ENCODE measurements at places on chromosomes 7 and 10.

GRCh38 chr7:81833401-81833800 lies 63.6 kb upstream of the HGF start:
- DNase-seq: no peak

GRCh38 chr10:125226005-125226404 lies 65.6 kb upstream of the CTBP2 start:
- no peak for DNase-seq

- no peak for DNase-seq
These were observed 13.0 kb downstream of the HNRNPA2B1 start for GRCh38 chr7:26187380-26188205.

DNA sequence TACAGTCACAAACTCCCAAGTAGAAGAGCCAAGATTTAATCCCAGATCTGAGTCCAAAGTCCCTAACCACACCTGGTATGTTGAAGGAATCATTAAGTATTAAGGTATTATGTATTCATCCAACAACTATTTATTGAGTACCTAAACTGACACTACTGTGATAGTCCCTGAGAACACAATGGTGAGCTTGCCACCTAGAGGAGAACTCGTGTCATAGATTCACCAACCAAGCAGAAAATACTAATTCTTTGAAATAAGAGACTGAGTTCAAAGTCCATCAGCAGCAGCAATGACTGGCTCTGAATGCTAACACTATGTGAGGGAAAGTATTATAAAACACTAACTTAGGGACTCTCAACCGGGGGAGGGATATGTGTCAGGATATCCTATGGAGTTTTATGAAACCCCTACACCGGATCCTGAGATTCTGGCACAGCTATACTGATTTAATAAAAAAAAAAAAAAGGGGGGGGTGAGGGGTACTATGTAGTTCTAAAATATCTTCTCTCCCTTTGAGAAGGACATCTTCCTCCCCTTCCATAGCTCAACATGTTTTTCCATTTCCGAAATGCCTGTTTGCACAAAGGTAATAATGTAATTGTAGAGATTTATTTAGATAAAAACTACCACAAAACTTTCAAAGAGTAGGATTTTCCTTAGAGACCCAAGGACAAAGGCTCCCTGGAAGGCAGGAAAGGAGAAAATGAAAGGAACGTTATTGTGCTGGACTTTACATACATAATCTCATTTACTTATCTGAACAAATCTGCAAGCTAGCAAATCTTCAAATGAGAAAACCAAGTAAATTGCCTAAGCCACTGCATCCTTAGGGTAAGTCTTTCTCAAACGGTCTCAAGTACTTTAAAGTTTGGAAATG lies 1.6 kb downstream of the NCOA4 start:
- peak; percentile 62 for DNase-seq

DNA sequence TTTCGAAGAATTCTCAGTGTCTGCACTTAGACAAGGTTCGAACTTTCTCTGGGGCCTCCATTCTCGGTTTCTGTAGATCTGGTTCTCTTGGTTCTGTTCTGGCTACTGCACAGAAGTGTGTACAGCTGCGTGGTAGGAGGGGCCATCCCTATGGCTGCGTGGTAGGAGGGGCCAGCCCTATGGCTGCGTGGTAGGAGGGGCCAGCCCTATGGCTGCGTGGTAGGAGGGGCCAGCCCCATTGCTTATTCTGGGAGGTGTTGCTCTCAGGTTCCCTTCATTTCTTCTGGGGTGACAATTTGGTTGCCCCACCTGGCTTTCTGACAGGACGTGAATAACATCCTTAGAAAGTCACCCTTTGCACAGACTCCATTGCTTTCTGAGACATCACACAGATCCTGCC lies 65.2 kb upstream of the CHST15 start:
- DNase-seq: no peak

GRCh38 chr7:42236266-42236975 lies 588 bp downstream of the GLI3 start:
- peak; percentile 49 for DNase-seq

DNA sequence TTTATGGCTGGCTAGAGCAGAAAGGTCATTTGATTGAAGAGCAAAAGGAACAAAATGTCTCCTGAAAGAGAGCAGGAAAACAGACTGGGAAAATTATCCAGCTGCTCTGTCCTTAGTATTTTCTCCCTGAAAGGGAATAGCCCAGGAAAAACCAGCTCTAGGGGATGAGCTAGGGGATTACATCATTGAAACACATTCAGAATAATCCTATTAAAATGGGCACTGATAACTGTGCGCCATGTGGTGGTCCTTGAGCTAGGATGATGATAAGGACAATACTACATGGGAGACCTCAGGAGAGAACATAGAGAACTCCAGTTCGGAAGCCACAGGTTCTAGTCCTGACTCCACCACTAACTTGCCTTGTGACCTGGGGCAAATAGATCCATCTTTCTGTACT lies 873.8 kb downstream of the TYW1 start:
- DNase-seq: no peak

- DNase-seq: no peak
These were observed 765 bp upstream of the LCOR start for GRCh38 chr10:96831200-96831866.

- no peak for DNase-seq
These were observed 642.4 kb downstream of the TNS3 start for GRCh38 chr7:46939558-46939957.

DNA sequence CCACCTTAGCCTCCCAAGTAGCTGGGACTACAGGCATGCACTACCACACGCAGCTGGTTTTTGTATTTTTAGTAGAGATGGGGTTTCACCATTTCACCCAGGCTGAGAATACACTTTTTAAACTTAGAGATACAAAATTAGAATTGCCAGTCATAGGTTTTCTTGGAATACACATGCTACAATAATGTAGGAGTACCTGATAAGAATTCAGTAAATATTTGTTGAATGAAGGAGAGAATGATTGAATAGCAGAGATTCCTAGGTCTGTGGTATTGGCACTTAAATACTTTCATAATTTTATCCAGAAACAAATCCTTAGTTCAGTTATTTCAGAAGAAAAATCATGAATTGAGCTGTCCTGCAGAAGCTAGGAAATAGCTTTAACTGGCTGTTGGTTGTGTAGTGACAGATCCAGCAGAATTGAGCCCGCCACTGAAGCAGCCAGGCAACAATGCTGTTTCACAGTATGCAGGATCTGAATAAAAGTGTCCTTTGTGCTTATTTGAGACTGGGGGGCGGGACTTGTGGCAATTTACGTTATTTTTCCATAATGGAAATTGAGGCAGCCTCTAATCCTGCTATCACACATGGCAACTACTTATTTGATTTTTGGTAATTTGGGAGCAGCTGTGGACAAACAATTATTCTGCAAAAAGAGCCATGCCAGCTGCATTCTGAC lies 31.5 kb downstream of the NRF1 start:
- no peak for DNase-seq

DNA sequence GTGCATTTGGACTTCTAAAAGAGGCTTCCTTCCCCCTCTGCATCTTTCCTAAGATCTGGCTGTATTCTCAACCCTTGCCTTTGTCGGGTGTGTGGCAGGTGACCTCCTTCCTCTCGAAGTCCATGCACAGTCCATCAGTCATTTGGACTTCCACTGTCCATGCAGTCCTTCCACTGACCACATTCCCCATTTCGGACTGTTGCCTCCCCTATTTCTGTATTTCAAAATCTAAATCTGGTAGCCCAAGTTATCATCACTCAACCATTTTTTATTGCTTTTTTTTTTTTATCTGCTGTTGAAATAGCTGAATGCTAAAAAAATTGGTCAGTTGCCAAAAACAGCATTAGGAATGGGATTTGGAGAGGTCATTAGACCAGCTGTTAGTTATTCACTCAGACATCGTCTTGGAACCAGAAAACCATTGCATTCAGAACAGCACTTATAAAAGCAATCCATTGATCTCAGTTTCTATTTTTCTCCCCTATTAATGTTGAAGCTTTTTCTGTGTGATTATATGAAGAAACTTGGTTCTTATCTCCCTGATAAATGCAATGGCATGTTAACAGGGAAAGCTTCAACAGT lies 575.6 kb downstream of the KIF20B start:
- DNase-seq: no peak

GRCh38 chr10:89478085-89478738 lies 57.2 kb downstream of the SLC16A12 start:
- no peak for DNase-seq

- DNase-seq: no peak
These were observed 37.7 kb downstream of the AGK start for GRCh38 chr7:141588912-141589311.

- peak; percentile 96 for DNase-seq
These were observed at the start of gene TRIM56 for GRCh38 chr7:101085162-101085964. TSS of gene TRIM56 (plus strand) at chr7:101085481. CDS start at chr7:101087313, 1,832 bp downstream.

DNA sequence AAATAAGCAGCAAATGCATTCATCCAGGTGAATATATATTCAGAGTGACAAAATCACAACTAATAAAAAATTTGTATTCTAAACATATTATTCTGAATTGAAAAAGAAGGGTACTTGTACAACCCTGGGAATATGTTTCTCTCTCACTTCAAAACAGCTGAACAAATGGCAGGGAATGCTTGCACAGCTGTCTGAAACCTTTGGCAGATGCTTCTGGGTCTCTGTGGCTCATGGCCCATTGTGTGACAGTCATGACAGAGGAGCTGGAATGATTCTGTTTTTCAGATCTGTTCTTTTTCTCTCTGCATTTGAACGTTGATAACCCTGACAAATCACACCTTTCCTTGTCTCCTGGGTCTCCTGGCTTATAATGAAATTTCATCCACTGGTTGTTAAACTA lies 275.7 kb upstream of the FZD1 start:
- no peak for DNase-seq

GRCh38 chr7:17680943-17681351 lies 259.3 kb downstream of the SNX13 start:
- DNase-seq: no peak

GRCh38 chr7:70505468-70505867 lies 626.5 kb upstream of the GALNT17 start:
- no peak for DNase-seq

- peak; percentile 96 for DNase-seq
These were observed 85.9 kb upstream of the MKI67 start for GRCh38 chr10:128211953-128212727.

GRCh38 chr10:126147866-126148587 lies 240.2 kb downstream of the ADAM12 start:
- no peak for DNase-seq

- no peak for DNase-seq
These were observed 113.3 kb upstream of the BMPER start for GRCh38 chr7:33792041-33792440.

GRCh38 chr7:117835016-117835664 lies 38.1 kb downstream of the CTTNBP2 start:
- DNase-seq: no peak

DNA sequence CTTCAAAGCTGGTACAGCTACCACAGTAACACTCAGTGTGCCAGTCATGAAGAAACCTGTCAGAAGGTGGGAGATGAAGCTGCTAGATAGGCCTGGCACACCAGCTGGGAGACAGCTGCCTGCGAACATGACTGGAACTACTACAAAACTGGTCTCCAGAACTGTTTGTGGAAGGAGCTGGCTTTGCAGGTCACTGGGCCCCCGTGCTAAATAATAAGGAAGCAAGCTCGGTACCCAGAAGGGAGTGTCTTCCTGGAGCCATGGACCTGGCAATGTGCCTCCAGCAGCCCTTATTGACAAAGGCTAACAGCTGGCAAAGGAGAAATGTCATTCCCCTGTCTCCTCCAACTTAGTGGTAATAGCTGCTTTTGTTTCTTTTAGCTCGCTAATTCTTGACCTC lies 1217.6 kb upstream of the LRRN3 start:
- DNase-seq: no peak

- no peak for DNase-seq
These were observed 57.5 kb downstream of the CAMK2B start for GRCh38 chr7:44267719-44268421.

DNA sequence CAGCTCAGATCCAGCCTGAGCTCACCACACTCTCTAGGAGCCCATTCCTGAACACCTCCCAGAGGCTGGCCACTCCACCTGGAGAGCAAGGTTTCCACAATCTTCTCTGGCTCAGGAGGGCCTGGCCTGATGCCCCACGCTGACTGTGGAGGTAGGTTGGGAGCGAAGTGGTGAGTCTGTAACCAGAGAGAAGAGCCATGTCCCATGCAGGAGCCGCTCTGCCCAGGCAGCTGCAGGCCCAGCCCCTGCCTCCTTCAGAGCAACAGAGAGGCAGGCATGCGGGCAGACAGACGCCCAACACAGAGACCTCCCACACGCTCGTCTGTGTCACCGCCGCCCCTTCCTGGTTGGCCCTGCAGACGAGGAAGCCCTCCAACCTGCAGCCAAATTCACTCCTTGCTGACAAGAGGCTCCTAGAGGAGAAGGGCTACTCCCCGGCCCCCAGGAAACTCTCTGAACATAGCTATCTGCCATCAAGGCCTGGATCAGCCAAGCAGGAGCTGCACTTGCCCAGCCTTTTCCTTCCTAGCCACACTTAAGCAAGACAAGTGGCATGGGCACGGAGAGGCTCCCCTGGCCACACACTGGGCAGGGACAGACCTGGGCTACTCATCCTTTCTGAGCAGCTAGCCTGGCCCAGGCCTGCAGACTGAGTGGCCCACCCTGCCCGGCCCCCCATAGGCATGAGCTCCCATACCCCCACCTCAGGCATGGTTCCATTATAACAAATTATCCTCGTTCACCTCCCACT lies 101.9 kb downstream of the GRID1 start:
- no peak for DNase-seq

GRCh38 chr10:89588671-89589070 lies 53.3 kb upstream of the SLC16A12 start:
- no peak for DNase-seq

Data from RWPE1 (cell line).